Activated CD4-positive, alpha-beta T cell treated with anti-CD3 and anti-CD28 coated beads for 24 hours (primary cell): ENCODE measurements at places on chromosomes 3 and 15.

DNA sequence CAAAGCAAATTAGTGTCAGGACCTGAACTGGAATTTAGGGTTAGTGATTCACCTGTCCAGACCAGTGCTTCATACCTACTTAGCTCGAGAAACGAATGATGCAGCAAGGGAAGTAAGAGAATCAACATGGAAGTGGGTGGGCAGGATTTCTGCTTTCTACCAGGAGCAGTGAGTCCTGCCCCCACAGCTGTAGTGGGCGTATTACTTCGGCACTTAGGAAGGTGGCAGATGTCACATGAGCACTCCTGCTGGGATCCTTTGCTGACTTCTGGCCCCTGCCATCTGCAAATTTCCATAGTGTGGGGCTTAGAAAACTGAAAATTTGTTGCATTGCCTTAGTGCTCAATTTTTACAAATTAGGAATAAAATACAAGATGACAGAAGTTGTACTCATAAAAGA lies 31.2 kb downstream of the RYR3 start:
- no peak for DNase-seq

DNA sequence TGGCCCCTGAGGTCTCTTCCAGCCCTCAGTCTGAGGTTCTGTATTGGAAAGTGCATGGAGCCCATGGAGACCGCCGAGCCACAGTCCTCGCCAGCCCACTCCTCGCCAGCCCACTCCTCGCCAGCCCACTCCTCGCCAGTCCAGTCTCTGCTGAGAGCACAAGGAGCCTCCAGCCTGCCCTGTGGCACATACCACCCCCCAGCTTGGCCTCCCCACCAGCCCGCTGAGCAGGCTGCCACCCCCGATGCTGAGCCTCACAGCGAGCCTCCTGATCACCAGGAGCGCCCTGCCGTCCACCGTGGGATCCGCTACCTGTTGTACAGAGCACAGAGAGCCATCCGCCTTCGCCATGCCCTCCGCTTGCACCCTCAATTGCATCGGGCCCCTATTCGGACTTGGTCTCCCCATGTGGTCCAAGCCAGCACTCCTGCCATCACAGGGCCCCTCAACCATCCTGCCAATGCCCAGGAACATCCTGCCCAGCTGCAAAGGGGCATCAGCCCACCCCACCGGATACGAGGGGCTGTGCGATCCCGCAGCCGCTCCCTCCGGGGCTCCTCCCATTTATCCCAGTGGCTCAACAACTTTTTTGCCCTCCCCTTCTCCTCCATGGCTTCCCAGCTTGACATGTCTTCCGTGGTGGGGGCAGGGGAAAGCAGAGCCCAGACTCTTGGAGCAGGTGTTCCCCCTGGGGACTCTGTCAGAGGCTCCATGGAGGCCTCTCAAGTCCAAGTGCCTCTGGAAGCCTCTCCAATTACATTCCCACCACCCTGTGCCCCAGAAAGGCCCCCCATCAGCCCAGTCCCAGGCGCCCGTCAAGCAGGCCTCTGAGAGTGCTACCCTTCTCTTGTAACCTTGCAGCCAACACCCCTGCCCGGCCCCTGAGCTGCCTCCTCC lies 40.9 kb downstream of the PML start:
- no peak for DNase-seq

DNA sequence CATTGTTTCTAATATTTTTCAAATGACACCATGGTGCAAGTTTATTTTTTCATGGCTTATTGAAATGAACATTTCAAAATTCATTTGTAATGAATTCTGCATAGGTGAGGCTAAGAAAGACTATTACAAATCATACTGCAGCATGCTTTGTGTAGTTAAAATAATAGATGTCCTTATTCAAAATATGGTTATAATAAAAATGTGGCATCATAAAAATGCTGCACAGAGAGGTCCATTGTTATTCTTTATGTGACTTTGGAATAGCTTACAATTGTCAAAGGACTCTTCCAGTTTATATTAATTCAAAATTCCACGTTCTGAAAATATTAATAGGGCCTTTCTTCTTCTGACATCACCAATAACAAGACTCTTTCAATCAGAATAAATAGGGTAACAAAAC lies 222.7 kb downstream of the GAP43 start:
- DNase-seq: no peak

- DNase-seq: no peak
These were observed 41.3 kb downstream of the CHDH start for GRCh38 chr3:53804697-53805462.

- no peak for DNase-seq
These were observed 7.6 kb downstream of the OR5K4 start for GRCh38 chr3:98361289-98361688.

DNA sequence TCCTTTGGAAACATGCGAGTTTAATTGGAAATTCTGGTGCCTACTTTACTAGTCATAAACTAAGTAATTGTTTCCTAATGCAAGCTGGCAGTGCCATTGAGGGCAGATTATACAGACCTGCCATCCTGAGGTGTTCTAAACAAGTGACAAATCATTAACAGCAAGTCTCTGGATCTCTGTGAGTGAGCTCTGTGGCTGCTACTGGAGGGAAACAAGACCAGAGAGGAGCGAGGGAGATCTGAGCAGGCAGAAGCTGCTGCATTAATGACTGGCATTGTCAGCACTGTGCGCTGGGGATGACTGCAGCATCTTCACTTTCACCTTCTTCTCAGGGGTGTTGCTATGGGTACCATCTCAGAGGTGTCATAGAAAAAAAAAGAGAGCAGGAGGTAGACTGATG lies 308.4 kb upstream of the DPH6 start:
- no peak for DNase-seq

GRCh38 chr3:124694486-124694885 lies 35.8 kb upstream of the UMPS start:
- DNase-seq: no peak

GRCh38 chr3:71587958-71588357 lies 4.4 kb upstream of the FOXP1 start:
- DNase-seq: no peak

- no peak for DNase-seq
These were observed 113.5 kb upstream of the BHLHE40 start for GRCh38 chr3:4865714-4866113.

DNA sequence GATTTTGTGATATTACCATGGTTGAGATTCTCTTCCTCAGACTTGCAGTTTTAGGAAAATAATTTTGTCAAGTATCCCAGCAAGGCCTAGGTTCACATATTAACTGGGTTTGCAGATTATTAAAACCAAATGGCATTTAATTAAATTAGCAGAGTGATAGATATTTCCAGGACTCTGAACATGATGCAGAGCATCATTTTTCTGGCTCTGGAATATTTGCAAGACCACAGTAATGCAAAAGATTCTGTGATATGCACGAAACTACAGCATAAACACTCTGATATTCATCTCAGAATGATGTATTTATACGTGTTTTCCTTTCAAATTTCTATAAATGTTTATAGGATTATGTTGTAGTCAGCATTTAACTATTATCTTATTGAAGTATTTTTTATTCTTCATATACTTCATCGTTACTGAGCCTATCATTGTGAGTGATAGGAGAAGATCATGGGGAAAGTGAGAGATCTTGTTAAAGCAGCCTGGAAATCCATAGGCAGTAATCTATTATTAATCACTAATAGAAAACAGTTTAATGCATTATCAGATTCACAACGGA lies 1245.6 kb downstream of the OTOL1 start:
- DNase-seq: no peak

DNA sequence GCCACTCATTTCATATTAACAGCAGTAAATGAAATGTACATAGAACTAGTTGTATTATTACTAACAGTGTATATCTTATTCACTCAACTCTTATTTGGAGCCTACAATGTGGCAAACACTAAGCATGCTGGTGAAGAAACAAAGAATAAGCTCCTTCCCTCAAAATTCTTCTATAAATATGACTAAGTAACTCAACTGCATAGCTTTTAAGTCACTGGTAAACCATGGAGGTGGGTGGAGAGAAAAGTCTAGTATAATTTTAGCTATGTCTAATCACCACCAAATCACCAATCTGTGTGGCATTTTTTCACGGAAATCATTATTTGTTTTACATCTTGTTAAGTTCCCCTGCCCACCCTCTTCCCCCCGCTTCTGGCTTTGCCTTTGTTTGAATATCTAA lies 17.5 kb downstream of the COPS2 start:
- DNase-seq: no peak

- DNase-seq: no peak
These were observed 11.0 kb upstream of the ZNF662 start for GRCh38 chr3:42894698-42895579.

DNA sequence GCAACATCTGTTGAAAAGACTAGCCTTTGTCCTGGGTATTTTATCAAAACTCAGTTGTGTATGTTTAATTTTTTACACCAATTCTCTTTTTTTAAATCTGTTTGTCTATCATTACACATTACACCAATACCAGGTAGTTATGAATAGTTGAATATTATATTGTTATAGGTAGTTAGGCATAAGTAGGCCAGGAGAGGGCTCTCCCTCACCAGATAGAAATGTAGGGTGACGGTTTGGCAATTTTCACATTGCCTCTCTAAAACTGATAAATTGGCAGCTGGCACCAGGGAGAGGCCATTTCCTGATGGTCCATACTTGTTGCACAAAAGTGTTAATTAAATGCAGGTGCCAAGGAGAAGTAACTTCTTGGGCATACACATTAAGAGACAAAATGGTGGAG lies 483.1 kb upstream of the EPHA6 start:
- no peak for DNase-seq

- no peak for DNase-seq
These were observed 4.3 kb downstream of the TBC1D2B start for GRCh38 chr15:78073046-78073787.

- DNase-seq: no peak
These were observed 529.7 kb upstream of the IL12A start for GRCh38 chr3:159458982-159459381.

DNA sequence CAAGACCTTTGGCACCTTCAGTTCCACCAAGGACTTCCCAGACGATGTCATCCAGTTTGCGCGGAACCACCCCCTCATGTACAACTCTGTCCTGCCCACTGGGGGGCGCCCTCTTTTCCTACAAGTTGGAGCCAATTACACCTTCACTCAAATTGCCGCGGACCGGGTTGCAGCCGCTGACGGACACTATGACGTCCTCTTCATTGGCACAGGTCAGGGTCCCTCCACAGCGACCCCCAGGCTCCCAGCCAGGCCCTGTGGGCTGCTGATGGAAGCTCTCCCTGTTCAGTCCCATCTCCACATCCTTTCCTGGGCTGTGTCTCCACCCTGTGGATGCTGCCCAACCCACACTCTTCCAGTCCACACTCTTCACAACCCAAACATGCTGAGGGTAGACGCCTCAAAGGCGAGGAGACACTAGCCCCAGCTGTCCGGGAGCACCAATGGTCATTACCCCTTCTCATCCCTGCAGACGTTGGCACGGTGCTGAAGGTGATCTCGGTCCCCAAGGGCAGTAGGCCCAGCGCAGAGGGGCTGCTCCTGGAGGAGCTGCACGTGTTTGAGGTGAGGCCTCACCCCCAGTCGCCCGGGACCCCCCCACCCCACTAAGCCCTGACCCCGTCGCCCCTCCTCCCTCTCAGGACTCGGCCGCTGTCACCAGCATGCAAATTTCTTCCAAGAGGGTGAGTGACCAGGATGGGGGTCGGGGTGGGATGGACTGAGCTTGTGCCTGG lies 4.3 kb upstream of the LSMEM2 start:
- peak; percentile 78 for DNase-seq

DNA sequence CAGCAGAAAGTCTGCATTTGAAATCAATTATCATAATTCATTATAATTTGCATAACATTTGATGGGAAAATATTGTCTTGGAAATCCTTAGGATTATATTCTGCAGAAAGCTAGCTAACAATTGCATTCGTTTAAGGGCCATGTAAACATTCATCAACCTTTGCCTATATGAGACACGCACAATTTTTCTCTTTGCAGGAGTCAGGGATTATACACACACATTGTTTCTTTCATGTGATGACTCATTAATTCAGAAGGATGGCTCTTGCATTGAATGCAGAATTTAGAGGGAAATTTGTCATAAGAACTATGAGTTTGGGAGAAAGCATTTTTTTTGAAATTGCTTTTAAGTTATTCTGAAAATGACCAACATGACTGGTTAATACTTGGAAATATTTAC lies 844.7 kb downstream of the DIPK2A start:
- no peak for DNase-seq

GRCh38 chr3:33718595-33718907 lies 497 bp upstream of the CLASP2 start:
- no peak for DNase-seq

DNA sequence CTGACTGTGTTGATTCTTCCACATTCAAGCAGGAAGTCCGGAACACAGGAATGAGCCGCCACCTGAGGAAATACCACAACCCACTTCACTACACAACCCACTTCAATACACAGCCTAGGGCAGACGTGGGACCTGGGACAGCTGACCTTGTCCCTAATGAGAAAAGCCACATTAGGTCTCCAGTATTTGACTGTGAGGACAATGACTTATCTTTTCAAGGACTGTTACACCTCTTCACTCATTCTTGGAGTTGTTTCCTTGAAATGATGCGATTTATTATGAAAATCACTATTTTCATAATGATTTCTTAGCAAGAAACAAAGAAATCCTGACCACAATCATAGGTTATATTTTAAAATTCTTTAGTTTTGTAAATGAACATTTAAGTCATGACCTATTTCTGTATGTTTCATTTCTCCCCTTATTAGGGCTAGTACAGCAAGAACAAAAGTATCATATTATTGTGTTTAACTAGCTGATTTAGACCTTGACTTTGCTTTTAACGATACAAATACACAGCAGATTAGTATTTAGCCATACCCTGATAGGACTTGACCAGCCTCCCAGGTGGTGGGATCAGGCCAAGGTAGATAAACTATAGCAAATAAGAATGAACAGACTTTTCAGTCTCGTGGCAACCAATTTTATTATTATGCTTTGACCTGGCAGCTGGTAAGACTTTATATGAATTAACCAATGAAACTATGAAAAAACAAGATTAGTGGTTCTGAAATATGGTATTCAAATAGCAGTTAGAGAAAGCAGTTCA lies 6.0 kb downstream of the RAB27A start:
- no peak for DNase-seq

GRCh38 chr3:177284383-177284881 lies 87.2 kb upstream of the TBL1XR1 start:
- peak; percentile 4 for DNase-seq

DNA sequence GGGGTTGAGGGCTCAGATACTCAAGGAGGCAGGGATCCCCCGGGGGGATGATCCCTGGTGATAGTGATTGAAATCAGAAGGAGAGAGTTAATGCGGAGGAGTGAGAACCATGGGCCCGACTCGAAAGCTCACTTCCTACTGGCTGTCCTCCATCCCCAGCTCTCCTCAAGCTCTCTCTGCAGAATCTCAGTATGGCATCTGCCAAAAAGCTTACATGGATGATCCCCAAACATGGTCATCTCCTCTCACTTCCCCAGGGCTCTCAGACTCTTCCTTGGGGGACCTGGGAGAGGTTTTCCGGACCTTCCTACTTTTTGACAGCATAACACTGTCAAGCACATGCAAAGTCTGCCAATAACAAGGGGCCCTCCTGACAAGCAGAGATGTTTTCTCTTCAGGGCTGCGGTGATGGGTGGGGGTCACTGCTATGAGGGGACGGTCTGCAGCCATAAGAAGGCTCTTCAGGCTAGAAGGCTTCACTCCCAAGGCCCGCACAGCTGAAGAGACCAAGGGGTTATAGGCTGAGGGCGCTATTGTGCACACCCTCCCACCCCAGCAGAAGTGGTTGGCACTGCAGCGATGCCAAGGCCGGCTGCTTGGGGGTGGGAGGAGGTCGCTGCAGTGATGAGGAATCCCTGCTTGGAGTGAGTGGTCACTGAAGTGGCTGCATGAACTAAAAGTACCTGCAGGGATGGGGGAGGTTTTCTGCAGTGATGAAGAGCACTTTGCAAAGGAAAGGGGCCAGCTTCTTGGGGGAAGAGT lies 828 bp upstream of the VWA5B2 start:
- no peak for DNase-seq

- no peak for DNase-seq
These were observed 83.6 kb downstream of the COL6A5 start for GRCh38 chr3:130428871-130429712.
